ENCODE measurements at places on chromosomes 1 and 21.

- no peak for DNase-seq
Measured at GRCh38 chr21:35381743-35382310, 332.7 kb upstream of the RUNX1 start.

GRCh38 chr1:224054611-224055010, 59.3 kb upstream of the FBXO28 start:
- DNase-seq, result no peak

DNA sequence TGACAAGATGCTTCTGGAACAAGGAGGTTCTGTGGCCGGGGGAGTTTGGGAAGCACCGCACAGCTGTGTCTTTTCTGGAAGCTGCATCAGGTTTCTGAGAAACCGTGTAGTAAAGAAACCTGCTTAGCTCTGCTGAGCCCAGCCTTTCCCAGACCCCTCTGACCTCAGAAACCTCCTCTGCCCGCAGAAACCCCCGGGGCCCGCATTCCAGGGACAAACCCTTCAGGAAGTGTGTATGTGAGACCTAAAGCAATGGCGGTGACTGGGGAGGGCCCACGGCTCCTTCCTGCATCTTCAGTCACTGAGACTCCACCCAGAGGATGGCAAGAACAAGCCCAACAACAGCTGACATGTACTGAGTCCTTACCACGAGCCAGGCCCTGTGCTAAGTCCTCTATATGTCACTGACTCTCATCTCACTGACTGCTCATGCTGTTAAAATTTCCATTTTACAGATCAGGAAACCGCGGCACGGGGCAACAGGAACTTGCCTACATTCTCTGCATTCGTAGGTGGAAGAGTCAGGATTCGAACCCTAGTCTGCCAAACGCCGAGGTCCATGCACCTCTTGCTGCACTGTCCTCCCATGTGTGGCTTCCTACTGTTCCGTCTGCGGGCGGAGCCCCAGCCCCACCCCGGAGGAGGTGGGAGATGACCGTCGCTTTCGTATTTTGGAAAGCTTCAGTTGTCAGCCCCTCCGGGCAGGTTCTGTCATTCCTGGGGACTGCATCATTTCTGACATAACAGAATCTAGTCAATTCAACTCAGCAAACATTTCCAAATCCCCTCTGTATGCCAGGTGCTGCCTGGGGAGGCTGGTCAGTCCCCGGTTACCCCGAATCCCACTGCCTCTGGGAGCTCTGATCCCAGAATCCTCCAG, 73.3 kb upstream of the KLHDC7A start:
- DNase-seq, result no peak

- no peak for DNase-seq
Measured at GRCh38 chr1:50720457-50721053, 239.5 kb downstream of the FAF1 start.

DNA sequence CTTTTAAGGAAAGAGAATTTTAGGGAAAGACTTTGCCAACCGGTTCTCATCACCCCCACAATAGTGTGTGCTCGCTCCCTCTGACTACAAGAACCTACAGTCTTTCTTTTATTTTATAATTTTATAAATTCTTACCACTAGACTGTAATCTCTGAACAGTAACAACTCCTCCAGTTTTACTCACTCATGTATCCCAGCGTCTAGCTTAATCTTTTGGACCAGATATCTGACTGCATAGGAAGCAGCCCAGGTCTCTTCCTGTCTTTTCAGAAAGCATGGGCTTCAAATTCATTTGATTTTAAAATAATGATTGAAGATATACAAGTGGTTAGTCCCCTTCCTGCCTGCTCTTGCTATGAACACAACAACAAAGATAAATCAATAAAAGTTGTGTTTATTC, 19.0 kb upstream of the DUSP10 start:
- no peak for DNase-seq

GRCh38 chr1:245001252-245001651, 136.9 kb upstream of the HNRNPU start:
- DNase-seq, result no peak

DNA sequence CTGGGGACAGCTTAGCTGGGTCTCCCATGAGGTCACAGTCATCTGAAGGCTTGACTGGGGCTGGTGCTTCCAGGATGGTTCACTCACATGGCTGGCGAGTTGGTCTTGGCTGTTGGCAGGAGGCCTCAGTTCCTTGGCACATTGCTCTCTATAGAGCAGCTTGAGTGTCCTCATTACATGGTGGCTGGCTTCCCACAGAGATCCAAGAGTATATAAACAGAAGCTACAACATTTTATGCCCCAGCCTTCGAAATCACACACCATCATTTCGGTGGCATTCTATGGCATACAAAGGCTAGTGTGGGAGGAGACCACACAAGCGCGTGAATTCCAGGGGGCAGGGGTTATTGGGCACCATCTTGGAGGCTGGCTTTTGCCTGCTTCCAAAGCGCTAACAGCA, 63.0 kb downstream of the ALPL start:
- no peak for DNase-seq

GRCh38 chr1:155892796-155893195, 18.4 kb downstream of the RIT1 start:
- DNase-seq, result no peak

GRCh38 chr1:61356995-61357394, 274.6 kb downstream of the NFIA start:
- DNase-seq, result no peak

GRCh38 chr1:70966018-70966638, 81.5 kb downstream of the PTGER3 start:
- no peak for DNase-seq

- no peak for DNase-seq
Measured at GRCh38 chr1:8870616-8871538, 7.6 kb downstream of the ENO1 start.

GRCh38 chr1:19344372-19344810, 32.3 kb downstream of the SLC66A1 start:
- DNase-seq, result peak; percentile 20

DNA sequence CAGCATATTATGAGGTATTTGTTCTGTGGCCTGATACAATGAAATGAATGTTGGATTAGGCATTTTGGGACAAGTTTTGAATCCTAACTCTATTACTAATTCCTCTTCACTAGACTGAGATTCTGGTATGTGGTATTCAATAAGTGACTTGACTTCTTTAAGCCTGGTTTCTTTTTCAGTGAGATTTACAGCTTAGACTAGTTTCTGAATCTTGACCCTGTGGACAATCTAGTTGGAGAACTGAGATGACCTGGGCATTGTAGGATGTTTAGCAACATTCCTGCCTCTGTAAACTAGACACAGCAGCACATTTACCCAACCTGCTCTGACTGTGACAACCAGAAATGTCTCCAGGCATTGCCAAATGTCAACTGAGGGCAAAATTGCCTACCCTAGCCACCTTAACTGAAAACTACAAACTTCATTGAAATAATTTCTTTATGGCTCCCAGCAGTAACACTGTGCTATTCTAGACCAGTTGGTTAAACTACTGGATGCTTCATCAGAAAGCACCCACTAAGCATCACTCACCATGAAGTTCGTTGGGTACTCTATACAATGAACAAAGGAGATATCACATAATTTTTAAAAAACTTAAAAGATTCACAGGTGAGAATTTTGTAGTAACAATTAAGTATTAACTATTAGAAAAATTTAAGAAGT, 16.8 kb downstream of the PTPRC start:
- DNase-seq, result no peak

DNA sequence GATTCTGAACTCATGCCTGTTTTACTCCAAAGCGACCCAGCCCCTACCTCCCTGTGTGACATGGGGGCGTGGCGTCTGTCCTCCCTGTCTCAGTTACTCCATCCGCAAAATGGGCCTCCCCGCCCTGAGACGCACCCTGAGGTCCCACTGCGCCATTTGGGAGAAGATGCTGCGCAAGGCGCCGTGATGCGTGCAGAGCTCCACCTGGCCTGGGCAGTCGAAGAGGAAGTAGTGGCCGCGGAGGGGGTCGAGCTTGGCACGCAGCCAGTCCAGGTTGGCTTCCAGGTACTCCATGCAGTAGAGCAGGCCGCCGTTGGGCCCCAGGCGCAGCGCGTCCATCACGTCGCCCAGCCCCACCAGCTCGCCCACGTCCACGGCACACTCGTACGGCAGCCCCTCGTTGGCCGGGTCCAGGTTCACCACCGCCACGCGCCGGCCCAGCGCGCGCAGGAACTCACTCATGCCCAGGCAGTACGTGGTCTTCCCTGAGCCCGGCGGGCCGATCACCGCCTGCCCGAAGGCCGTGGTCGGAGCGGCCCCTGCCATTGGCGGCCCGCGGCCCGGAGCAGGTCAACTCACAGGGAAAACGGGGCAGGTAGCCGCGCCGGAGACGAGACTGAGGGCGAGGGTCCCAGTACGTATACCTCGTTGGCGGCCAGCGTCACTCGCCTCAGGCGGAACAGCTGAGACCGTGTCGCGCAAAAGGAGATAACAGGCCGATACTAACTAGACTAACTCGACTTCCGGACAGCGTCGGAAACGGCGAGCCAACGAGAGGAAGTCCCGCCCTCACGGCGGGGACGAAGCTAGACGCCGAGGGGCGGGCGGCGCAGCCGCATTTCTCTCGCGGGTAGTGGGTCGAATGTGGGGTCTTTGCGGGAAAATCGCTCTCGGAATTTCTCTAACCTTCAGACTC, at the start of gene GPN2:
GPN2 (minus strand) TSS at position 733 of the 916 bp plus-strand sequence; CDS start at position 546, 187 bp downstream.
- DNase-seq, result peak; percentile 61

- DNase-seq, result no peak
Measured at GRCh38 chr1:204685236-204686006, at the start of gene LRRN2. Gene LRRN2 (minus strand): TSS chr1:204685738. CDS start chr1:204619992, 65,746 bp downstream.

GRCh38 chr1:18578271-18578670, 52.4 kb upstream of the PAX7 start:
- no peak for DNase-seq

GRCh38 chr21:45370575-45370974, 34.4 kb upstream of the COL18A1 start:
- DNase-seq, result no peak

DNA sequence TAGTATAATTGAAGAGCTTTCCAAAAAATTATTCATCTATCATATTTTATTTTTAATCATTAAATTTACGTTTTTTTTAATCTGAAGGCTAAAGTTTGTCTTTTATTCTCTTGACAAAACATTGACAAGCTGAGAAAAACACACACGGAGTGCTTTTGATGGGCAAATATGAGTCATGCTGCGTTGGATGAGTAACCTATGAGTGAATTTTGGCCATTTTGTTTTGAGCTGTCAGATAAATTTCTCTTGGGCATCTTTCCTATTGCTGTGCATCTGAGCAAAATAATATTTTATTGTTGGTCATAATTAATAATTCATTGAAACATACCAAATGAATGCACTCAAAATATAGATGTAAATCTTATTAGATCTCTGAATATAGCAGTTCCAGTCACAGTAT, 1144.1 kb upstream of the ADGRL2 start:
- no peak for DNase-seq

GRCh38 chr1:1521331-1521730, 9.4 kb downstream of the ATAD3A start:
- DNase-seq, result no peak

- DNase-seq, result no peak
Measured at GRCh38 chr1:201675143-201675542, 136.2 kb downstream of the NAV1 start.

- no peak for DNase-seq
Measured at GRCh38 chr1:67097305-67097704, 37.5 kb downstream of the C1orf141 start.

GRCh38 chr21:19197950-19198349, 794.4 kb upstream of the TMPRSS15 start:
- DNase-seq, result no peak

DNA sequence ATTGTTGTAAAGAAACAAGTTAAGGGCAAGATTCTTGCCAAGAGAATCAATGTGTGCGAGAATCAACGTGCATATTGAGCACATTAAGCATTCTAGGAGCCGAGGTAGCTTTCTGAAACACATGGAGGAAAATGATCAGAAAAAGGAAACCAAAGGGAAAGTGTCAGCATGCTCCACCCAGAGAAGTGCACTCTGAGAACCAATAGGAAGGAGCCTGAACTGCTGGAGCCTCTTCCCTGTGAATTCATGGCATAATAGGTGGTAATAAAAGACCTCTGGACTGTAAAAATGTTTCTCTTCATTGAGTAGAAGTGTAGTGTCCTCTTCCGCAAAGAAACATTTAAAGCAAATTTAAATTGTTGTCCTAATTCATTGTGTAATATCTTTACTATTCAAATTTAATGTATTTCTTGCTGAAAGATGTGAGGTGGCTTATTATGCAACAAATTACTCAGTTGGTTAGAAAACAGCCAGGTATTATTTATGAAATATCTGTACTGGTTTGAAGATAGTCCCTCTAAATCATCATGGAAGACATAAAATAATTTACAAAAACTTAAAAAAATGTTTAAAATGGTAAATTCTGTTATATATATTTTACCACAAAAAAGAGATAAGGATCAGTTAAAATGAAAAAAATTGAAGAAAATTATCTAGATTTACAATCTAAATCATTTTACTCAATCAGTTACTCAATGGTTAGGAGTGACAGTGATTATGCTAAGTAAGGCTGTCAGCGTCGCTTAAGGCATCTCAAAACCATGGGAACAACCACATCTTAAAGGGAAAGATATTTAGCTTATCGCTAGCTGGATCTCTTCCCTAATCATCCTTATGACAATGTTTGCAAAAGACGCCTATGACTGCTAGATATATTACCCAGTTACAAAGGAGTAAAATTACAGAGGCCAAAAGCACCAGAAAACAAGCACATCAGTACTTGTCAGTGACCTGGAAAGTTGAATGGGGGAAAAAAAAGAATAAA, 31.3 kb downstream of the NVL start:
- DNase-seq, result no peak

DNA sequence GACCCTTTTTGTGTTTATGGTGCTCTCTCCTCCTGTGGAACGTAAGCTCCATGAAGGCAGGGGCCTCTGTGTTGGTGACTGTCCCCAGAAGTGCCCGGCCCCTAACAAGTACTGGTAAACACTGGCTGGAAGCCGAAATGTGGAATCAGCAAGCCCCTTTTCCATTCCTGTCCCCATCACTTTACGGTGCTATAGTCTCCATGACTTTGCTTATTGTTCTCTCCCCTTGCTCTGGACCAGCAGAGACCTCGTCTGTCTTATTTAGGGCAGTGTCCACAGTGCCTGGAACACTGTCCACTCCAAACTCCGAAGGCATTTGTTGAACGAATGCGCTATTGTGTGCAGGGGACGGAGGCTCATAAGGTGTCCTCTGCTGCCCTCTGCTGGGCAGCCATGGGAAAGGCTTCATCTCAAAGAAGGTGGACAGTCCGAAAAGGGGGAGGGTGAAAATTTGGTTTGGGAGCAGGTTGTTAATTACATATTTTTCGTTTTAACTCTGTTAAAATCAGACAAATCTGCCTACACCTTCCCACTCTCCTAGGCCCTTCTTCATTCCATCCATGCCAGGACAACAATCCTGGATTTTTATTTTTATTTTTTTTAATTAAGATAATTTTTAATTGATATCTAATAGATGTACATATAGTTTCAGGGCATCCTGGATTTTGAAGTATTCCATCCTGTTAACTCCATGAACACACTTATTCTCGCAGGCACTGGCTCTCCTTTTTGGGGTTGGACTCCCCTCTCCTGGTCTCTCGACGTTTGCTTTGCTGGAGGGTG, 115.6 kb downstream of the PGBD5 start:
- DNase-seq, result peak; percentile 38

Measured in T follicular helper cell (primary cell).